ENCODE measurements at places on chromosomes 7 and 10.

- DNase-seq, result no peak
Measured at GRCh38 chr10:48572414-48572813, 32.5 kb downstream of the ARHGAP22 start.

DNA sequence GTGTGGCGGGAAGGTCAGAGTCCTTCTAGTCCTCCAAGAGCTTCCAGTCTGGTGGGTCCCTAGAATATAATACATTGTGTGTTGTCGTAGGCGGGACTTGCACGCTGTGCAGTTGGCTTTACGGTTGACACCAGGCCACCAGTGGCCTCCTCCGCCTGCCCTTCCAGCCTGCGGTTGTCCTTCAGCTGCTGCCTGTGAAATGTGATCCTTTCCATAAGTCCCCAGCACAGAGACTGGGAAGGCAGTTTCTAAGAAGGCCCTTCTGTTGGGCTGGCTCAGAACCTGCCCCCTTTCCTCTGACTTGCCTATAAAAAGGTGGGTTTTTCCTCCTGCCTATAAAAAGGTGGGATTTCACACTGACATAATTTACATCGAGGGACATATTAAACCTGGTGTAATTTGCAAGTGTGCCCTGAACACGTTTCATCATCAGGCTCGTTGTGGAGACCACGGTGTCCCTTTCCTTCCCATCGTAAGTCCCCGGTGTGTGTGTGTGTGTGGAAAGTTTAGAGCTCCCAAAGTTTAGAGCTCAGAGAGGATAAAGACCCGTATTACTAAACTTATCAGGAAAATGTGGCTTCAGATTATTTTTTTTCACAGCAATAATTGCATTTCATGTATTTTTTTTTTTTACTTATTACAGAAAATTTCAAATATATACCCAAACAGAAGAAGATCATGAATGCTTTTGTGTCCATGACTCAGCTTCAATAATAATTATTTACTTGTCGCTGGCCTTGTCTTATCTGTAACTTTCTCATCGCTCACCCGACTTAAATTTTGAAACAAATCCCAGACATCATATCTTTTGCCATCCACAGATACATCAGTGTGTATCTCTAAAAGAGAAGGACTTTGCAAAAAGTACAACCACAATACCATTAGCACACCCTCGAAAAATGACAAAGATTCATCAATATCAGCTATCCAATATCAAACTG lies 45.1 kb downstream of the CUX1 start:
- no peak for DNase-seq

DNA sequence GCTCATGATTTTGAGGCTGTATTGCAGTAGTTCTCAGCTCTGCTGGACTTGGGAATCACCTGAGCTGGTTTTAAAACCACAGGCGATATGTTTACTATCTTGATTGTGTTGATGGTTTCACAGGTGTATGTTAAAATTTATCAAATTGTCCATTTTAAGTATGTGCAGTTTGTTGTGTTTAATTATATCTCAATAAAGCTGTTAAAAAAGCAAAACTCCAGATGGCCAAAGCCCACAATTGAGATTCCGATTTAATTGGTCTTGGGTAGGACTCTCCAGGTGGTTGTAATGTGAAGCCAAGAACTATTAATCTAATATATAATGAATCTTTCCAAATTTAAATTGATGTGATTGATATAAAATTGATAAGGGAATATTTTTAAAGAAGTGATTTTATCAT lies 48.6 kb downstream of the NRCAM start:
- DNase-seq, result no peak

GRCh38 chr7:2666155-2666554 lies 21.8 kb upstream of the AMZ1 start:
- DNase-seq, result no peak

- DNase-seq, result no peak
Measured at GRCh38 chr10:70354556-70354955, 27.9 kb downstream of the LRRC20 start.

DNA sequence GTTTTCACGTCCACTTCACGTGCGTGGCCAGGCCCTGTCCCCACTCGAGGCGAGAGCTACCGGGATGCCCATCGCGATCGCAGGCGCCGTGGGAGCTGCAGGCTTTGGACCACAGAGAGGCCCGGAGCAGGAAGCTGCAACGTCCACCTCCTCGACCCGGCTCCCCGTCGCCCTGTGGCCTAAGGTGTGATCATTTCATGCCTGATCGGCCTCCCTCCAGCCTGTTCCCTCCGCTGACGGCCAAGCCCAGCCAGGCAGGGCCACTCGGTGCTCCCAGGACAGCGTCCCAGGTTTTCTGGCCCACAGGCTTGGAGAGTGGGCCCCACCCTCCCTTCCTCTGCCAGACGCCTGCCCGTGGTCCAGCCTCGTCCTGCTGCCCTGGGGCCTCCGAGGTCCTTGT lies 19.6 kb downstream of the KNDC1 start:
- DNase-seq, result no peak

DNA sequence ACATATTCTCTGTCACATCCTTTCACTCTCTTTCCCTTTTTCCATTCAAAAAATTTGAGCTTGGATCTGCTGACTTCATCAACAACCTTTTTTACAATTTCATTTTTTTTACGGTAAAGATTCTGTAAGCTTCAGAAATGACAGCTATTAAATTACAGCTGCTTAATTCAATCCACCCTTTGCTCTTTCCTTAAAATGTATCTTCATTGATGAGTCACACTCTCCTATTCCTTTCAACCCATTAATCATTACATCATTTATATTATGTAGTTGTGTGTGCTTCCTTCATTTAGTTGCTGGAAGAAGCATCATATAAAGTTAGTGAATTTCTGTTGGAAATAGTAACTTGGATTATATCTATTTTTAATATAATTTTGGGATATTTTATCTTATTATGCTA lies 67.1 kb upstream of the MAGI2 start:
- DNase-seq, result no peak

DNA sequence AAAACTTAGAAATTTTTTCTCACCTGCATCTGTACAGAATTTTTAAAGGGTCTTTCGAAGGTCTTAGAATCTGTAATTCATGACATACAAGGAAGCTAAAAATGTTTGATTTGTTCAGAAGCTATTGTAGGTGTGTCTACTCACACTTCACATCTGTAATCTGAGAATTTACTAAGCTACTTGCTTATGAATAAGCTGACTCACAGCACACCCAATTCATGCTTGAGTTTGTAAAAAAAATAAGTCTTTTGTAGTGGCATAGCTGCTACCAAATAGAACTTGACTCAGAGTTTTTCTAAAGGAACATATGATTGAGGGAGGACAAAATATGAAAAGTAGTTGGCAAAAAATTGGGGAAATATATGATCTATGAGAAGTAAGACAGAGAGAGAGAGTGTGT lies 12.7 kb upstream of the AGR2 start:
- no peak for DNase-seq

DNA sequence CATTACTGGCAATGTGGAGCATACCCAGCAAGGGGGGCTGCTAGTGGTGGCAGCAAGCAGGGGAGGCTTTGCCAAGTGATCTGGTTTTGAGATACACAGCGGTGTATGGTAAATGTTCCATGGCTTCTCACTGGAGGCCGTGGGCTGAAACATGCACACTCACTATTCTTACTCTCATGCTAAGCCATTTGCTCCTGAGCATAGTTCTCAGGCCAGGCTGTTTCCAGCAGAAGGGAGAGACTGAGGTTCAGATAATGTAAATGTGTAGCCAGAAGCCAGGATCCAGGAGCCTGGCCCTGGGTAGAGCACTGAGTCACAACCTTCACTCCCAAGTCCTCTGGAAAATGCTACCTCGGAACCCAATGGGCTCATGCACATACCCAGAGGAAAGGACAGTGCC lies 757.9 kb downstream of the GRID1 start:
- DNase-seq, result no peak

- no peak for DNase-seq
Measured at GRCh38 chr7:39433550-39433949, 132.7 kb upstream of the YAE1 start.

DNA sequence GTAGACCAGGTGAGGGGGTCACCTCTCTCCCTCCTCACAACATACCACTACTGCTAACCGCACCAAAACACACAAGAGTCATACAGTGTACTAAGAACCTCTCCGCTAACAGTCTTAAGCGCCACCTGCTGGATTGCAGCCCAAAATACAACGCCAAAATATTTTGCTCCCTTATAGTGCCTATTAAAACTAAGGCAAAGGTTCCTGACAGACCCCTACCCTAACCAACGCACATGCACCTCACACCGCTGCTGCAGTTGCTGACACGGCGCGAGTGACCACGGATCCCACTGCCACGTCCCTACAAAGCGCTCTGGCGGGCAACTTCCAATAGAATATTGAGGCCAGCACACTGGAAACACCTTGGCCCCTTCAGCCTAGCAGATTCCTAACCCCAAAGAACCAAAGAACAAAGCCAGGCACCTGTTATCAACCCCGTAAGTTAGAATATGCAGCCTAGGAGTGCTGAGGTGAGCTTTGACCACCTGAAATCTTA lies 563.6 kb upstream of the SEMA3D start:
- no peak for DNase-seq

DNA sequence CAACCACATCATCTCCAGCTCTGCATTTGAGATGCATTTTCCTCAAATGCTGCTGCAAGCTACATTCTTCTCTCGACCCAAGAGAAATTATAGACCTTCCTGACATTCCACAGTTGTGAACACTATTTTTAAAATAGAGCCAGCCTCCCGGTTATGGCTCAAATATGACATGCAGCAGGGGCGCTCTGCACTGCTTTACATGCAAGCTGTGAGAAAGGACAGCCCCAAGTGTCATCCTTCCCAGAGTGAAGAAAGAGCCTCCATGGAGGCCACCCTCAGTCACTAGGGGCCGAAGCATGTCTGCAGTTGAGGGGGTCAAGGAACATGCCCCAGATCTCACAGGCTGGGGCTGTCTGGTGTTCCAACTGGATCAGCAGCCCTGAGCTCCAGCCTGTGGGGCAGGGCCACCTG lies 63.9 kb upstream of the CHST15 start:
- no peak for DNase-seq

- DNase-seq, result no peak
Measured at GRCh38 chr10:7797582-7797981, 9.6 kb downstream of the ATP5F1C start.

- DNase-seq, result no peak
Measured at GRCh38 chr7:136938476-136938875, 70.0 kb downstream of the CHRM2 start.

- DNase-seq, result no peak
Measured at GRCh38 chr10:72158176-72158575, 57.6 kb upstream of the ANAPC16 start.

- no peak for DNase-seq
Measured at GRCh38 chr7:128591705-128592104, 80.4 kb upstream of the GARIN1A start.

GRCh38 chr7:158052381-158053060 lies 535.1 kb downstream of the PTPRN2 start:
- DNase-seq, result no peak

DNA sequence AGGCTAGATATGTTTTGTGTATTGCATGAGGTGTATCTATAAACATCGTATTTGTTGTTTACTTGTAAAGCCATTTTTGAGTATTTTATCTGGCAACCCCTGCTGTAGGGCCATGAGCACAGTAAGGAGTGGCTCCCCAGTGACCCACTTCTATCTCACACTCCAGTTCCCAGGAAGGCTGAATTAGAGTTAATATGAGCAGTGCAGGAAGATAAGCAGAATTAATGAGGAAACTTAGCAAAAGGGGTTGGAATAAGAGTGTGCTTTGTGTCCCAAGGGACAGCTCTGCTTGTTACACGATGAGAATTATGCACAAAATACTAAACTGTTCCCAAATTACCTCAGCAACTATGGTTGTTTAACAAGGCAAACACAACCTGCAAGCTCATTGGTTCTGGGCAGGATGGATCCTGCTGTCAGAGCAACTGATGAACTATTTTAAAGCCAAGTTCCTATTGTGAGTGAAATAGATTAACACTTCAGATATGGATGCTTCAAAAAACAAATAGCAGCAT lies 1005.8 kb downstream of the NRG3 start:
- DNase-seq, result no peak

DNA sequence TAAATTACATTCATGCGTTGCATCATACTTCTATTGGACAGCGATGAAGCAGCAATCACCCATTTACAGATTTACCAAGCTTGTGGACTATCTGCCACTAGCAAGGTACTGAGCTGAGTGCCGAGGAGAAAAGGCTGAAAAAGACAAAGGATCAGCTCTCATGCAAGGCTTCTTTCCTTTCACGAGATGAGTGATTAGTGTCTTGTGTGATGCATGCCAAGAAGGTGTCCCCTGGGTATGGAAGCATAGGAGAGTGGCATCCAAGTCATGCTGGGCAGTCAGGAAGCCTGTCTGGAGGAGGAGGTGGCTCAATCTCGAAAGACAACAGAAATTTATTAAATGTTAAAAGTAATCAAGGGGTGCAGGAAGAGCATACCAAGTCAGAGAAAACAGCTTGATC lies 40.9 kb downstream of the ACSM6 start:
- DNase-seq, result no peak

DNA sequence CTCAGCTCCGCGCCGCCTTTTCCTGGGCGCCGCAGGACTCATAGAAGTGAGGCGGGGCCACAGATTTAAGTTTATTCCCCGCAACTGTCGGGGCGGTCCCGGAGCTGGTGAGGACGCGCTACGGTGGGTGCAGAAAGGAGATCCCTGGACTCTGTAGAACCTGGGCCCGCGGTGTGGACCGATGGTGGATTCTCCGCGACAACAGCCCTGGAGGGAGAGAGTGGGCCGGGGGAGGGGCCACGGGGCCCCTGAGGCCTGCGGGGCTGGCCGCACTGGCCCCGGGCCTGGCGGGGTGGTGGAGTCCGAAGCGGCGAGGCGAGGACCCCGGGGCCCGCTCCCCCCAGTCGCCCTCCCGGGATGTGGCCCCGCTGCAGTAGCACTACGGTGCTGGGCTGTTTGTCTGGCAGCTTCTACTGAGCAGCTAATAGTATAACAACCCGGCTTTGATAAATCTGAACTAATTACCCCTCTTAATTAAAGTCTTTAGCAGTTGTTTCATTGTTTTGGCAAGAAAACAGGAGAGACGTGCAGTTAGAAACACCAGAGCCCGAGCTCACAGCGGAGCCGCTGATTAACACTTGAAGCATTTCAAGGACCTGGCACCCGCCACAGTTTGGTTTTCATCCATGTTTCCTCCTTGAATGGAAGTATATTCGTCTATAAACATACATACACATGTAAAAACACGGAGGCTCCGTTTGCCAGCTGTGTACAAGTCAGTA lies 4.2 kb downstream of the FEZF1 start:
- DNase-seq, result no peak

DNA sequence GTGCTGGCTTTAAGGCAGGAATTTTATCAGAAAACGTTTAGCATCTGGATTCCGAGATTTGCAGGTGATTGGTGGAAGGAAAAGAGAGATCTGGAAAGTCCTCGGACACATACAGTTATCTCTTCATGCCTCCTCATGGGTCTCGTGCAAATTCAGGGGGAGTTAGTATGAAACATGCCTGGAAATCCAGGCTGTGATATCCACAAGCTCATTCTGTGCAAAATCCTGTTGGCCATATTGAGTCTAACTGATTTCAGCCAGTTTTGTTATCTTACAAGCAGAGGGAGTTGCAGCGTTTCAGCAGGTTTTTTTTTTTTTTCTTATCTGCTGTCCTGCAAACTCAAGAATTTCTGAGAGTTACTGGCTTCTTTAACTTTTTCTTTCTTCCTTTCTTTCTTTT lies 411.5 kb downstream of the GALNT17 start:
- DNase-seq, result no peak
